ENCODE measurements at places on chromosomes 16 and 17.
A peak's percentile ranks its signal among the peaks of the same experiment; 100 is the strongest.

DNA sequence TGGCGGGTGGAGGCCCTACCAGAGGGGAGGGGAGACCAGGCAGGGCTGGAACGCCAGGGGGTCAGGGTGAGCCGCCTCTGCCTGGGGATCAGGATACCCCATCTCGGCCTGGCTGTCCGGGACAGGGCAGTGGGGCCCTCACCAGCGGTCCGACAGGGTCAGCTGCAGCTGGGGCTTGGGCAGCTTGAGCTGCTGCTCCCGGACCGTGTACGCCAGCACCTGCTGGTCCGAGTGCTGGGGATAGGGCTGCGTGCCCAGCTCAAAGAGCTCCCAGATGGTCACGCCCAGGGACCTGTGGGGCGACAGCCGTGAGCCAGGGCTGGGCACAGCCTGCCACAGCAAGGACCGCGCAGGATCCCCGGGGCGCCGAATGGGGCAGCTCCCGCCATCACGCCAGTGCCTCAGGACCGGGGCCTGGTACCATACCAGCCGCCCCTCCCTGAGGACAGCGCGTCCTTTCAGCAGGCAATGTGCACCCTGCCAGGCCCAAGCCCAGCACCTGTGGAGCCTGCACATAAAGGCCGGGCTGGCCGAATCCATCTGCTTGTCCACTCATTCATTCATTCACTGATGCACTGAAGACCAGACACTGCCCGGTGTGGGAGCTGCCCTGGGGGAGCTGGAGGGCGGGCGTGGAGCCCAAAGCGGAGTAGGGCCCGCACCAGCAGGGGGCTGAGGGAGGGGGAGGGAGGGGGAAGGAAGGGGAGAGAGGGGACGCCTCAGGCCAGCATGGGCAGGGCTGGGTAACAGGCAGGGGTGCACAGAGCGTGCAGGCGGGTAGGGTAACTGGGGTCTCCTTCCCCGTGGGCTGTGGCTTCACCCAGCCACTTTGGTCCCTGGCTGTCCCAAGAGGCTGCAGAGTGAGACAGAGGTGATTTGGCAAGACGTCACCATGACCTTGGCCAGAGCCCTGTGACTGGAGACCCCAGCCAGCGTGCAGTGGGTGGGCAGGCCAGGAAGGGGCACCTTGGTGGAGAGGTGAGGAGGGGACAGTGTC is 42.0 kb upstream of the PVALEF start:
- DNase-seq: no peak

- DNase-seq: no peak
Measured at GRCh38 chr17:2736956-2737355, 12.5 kb downstream of the CCDC92B start.

DNA sequence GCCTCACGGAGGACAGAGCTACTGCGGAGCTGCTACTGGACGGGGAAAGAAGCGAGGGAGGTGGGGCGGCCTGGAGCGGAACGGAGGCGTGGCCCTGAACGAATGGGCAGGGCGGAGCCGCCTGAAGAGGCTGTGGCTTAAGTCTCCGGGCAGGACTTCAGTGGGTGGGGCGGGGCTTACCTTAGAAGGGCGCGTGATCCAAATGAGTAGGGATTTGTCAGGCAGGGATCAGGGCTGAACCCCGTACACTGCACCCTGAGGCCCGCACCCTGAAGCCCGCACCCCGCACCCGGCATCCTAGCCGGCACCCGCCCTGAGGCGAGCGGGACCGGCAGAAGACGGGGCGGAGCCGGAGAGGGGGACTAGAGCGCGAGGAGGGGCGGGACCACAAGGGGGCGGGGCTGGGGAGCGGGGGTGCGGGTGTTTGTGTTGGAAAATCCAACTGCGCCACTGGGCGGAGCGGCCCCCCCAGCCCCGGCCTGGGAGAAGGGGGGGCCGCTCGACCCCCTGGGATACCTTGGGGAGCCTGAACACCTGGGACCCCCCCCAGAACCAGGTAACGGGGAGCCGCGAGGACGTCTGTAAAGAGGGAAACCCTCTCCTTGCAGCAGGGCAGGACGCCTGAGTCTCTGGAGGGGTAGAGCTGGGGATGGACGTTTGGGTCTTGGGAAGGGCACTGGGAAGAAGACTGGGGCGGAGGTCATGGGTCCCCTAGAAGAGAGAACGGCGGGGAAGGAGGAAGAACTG is at the start of gene KDM6B:
Gene KDM6B, plus strand, starts transcription at position 423 of the 747 bp plus-strand sequence. CDS start 11,338 bp downstream, outside the sequence.
- peak; percentile 93 for DNase-seq

GRCh38 chr16:17396762-17397498 is 73.8 kb downstream of the XYLT1 start:
- DNase-seq: peak; percentile 35

DNA sequence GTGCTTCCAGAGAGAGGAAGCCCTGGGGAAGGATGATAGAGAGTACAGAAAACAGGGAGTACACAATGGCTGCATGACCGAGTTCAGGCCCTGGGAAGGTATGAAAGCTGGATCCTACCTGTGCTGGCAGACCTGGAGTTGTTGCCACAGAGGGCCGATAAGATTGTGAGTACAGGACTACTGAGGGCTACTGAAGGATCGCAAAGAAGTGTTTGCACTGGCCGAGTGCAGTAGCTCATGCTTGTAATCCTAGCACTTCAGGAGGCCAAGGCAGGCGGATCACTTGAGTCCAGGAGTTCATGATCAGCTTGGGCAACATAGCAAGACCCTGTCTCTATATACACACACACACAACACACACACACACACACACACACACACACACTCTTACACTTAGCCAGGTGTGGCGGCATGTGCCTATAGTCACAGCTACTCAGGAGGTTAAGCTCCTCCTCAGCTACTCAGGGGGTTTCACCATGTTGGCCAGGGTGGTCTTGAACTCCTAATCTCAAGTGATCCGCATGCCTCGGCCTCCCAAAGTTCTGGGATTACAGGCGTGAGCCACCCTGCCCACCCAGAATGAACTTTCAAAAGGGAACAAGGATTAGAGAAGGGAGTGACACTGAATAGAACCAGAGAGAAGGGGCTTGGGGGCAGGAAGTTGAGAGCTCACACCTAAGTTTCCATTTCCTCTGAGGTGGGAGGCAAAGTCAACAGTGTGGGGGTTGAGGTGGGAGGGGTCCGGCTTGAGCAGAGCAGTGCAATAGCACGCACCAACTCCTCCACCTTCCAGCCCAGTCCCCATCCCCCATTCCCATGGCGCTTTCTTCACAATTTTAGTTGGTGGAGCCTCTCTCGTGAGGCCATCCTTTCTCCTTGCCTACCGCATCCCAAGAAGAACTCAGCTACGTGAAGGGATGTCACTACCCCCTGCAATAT is 7.5 kb downstream of the SCIMP start:
- peak; percentile 18 for DNase-seq

- DNase-seq: peak; percentile 22
Measured at GRCh38 chr17:36602030-36602748, 806 bp downstream of the MRM1 start.

GRCh38 chr17:64682261-64683181 is 20.4 kb upstream of the SMURF2 start:
- DNase-seq: no peak

GRCh38 chr16:55280587-55280986 is 43.4 kb upstream of the IRX6 start:
- no peak for DNase-seq

- no peak for DNase-seq
Measured at GRCh38 chr16:87070657-87071056, 246.5 kb downstream of the C16orf95 start.

- DNase-seq: no peak
Measured at GRCh38 chr16:75789237-75789636, 62.9 kb upstream of the CPHXL start.

DNA sequence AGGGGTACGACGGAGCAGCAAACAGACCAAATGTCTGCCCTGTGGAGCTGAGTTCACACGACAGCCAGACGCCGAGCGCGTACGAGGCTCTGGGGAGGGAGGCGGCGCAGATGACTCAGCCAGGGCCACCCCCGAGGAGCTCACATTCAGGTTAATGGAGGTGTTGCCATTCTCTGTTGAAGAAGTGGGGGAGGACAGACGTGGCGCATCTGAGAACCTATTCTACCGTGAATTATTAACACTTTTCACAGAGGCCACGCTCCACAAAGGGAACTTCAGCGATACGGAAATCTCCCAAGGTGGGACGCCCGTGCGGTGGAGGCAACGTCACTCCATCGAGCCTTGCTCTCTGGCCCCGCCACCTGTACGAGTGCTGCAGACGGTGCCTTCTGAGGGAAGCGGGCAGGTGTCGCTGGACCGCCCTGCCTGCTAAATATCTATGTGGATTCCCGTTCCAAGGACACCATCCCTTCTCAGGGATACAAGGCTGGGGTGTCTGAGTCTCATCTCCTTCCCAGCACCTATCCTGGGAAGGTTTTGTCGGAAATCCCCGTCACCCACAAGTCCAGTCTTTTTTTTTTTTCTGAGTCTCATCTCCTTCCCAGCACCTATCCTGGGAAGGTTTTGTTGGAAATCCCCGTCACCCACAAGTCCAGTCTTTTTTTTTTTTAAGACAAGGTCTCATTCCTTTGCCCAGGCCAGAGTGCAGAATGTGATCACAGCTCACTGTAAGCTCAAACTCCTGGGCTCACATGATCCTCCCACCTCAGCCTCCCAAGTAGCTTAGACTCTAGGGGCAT is 19.0 kb downstream of the ABR start:
- DNase-seq: no peak

GRCh38 chr16:46922239-46922638 is 38.1 kb downstream of the GPT2 start:
- no peak for DNase-seq

DNA sequence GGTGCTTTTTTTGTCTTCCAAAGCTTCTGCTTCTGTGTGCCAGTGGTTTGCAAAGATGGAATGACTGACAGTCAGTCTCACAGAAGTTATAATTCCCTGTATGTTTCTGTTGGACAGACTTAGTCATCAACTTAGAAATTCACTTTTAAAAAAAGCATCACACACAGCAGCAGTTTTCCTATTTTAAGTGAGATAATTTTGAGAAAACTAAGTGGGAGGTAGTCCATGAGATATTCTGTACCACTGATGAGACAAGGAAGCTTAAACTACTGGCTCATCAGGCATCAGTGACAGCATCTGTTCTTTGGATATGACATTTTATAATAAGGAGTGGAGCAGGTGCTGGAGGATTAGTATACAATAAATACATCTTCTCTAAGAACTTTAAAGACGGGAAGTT is 20.0 kb downstream of the CNP start:
- no peak for DNase-seq

GRCh38 chr17:44044071-44044470 is 22.4 kb downstream of the LSM12 start:
- DNase-seq: no peak

GRCh38 chr16:69888005-69888590 is 63.0 kb upstream of the CLEC18A start:
- DNase-seq: no peak

- peak; percentile 46 for DNase-seq
Measured at GRCh38 chr17:78357672-78358537, 2.0 kb downstream of the SOCS3 start.

- peak; percentile 85 for DNase-seq
Measured at GRCh38 chr16:87897521-87898505, 28.5 kb upstream of the SLC7A5 start.

DNA sequence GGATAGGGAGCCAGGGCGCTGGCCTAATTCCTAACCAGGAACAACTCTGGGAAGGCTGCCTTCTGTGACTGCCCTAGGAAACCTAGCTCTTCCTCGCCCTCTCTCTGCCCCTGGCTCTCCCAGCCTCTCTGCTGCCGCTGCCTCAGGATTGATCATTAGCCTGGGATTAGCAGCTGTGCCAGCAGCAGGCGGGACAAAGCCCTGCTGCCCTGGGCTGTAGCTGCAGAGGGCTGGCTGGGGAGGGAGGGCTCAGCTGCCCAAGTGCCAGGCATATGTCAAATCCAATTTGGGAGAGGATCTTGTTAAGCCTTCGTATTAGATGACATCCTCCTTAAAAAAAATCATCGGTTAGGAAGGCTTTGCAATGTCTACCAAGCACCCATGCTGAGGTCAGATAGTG is 144.8 kb upstream of the CCL2 start:
- no peak for DNase-seq

- DNase-seq: no peak
Measured at GRCh38 chr16:73095142-73095820, 47.4 kb upstream of the ZFHX3 start.

- DNase-seq: no peak
Measured at GRCh38 chr17:16911141-16911937, 60.6 kb downstream of the TNFRSF13B start.

GRCh38 chr16:86481607-86482006 is 28.7 kb upstream of the FOXF1 start:
- no peak for DNase-seq

DNA sequence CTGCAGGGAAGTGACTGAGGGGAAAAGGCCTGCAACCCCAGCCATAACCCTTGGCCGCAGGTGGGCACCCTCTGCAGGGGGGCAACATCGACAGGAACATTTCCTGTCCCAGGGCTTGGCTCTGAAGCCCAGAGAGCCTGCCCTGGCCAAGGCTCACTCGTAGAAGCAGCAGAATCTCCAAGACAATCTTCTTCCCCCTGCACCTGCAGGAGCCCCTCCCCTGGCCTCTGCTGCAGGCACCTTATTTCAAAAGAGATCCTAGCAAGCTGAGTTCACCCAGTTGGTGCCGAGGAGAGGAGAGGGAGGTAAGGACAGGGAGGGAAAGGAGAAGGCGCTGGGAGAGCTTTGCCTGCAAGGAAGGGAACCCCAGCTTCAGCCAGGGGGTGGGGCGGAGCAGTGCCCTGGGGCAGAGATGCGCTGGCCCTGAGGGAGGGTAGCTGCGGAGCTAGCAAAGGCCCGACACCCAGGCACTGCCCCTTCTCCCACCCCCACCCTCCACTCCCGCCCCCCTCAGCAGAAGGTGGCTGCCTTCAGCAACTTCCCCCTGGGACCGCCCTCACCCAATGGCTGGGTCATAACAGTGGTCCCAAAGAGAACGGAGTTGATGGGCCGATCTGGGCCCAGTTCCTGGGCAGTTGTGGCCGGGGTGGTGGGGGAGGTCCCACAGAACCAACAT is 104.3 kb upstream of the TNRC6C start:
- DNase-seq: no peak

- DNase-seq: no peak
Measured at GRCh38 chr17:79842136-79842655, 3.0 kb upstream of the CBX4 start.

- DNase-seq: peak; percentile 69
Measured at GRCh38 chr16:3131755-3132377, 3.0 kb upstream of the ZNF213 start.

GRCh38 chr17:11205659-11206058 is 35.4 kb upstream of the SHISA6 start:
- DNase-seq: no peak

- no peak for DNase-seq
Measured at GRCh38 chr16:59385491-59385890, 651.4 kb upstream of the GOT2 start.

DNA sequence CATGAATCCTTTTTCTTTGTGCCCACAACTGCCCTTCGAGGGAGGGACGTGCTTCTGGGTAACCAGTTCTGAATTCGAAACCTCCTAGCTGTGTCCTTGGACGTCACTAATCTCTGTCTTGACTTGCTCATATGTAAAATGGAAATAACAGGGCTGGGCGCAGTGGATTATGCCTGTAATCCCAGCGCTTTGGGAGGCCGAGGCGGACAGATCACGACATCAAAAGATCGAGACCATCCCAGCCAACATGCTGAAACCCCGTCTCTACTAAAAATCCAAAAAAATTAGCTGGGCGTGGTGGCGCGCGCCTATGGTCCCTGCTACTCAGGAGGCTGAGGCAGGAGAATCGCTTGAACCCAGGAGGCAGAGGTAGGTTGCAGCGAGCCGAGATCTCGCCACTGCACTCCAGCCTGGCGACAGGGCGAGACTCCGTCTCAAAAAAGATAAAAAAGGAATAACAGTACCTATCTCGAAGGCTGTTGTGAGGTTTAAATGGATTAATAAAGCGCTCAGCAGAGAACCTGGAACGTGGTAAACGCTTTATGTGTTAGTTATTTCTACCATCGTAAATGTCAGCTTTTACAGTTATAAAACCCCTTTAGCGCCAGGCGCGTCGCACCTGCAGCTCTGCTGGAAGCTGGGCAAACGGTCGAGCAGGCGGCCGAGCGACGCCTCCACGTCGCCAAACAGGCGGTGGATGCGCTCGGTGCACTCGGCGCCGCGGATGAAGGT is 641 bp downstream of the COG8 start:
- DNase-seq: peak; percentile 23

All from activated CD4-positive, alpha-beta memory T cell treated with anti-CD3 and anti-CD28 coated beads for 36 hours (primary cell).